Activated T-helper 9 cell treated with anti-CD3 and anti-CD28 coated beads, Interleukin-2, amount 50 U/mL, for 16 hours (primary cell): ENCODE measurements at places on chromosomes 5 and 9.

DNA sequence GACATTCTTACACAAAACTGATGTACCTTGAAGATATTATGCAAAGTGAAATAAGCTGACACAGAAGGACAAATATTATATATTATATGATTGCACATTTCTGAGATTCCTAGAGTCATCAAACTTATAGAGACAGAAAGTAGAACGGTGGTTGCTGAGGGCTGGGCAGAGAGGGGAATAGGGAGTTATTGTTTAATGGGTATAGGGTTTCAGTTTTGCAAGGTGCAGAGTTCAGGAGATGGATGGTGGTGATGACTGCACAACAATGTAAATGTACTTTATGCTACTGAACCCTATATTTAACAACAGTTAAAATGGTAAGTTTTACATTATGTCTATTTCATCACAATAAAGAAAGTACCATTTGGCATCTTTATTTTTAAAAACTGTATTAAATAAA lies 315.8 kb upstream of the POU5F2 start:
- DNase-seq = no peak

- peak; percentile 34 for DNase-seq
These were observed at the start of gene SEPTIN8 for GRCh38 chr5:132777209-132778069. Gene SEPTIN8, minus strand, starts transcription at chr5:132777239. Its CDS starts 102 bp downstream, at chr5:132777137.

- DNase-seq = no peak
These were observed 72.8 kb upstream of the IFNK start for GRCh38 chr9:27451207-27451797.

DNA sequence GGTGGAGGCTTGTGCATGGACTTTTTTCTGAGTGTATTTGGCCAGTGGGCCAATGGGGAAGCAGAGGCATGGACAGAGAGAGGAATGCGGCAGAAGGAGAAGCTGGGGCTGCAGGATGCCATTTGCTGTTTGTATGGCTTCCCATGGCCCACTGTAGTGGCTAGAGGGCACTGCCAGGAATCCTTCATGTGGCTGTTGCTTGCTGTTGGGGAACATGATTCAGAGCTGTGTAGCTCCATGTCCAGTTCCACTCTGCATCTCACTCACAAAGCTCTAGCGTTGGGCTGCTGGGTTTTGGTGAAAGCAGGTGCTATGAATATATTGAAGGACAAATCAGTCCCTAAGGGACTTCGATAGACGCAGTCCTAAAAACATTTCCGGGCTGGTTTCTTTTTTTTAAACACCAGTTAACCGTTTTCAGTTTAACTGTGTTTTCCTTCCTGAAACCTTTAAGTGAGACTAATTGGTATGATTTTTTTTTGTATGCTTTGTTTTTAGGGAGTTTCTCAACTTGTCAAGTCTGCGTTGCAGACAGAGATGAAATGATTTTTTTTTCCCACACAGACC lies 51.3 kb downstream of the SLC22A5 start:
- DNase-seq = no peak
